ENCODE measurements at places on chromosomes 4 and X. TPM values are rescaled to one million over a fixed set of nuclear protein-coding genes. Genes with fewer than 3 reads are reported as not detected.

GRCh38 chrX:53303195-53303594, 21.8 kb upstream of the IQSEC2 start:
- H3K27me3 ChIP-seq: no peaks in the 10 kb centered on the region
- DNase-seq: no peak
- H3K36me3 ChIP-seq: no peaks in the 10 kb centered on the region
- no peaks in the 10 kb centered on the region for H3K4me1 ChIP-seq

DNA sequence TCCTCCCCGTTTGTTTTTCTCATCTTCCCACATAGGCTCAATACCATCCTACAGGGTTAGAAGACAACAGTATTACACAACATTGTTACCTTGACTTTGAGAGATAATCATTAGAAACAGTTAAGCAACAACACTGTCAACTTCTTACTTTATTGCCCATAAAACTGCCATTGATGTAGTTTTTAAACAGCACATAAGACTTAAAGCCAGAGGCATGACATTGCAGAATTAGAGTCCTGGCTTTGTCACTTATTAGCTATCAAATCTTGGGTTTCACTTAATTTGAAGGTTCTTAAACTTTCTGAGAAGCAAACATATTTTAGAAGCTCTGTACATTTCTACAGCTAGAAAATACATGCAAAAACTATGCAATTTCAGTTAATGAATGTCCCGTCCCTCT, 41.8 kb downstream of the EIF4E start:
- no peak overlapping the region for H3K4me3 ChIP-seq
- no peak overlapping the region for H3K27ac ChIP-seq
- no peaks in the 10 kb centered on the region for H3K27me3 ChIP-seq
- peaks cover 24% of the 10 kb centered on the region for H3K36me3 ChIP-seq
- no peaks in the 10 kb centered on the region for H3K4me1 ChIP-seq
- DNase-seq: no peak

GRCh38 chr4:159764343-159764952, 661.6 kb downstream of the RAPGEF2 start:
- H3K36me3 ChIP-seq: no peaks in the 10 kb centered on the region
- no peak for DNase-seq
- no peak overlapping the region for H3K4me3 ChIP-seq
- H3K4me1 ChIP-seq: no peaks in the 10 kb centered on the region
- H3K27me3 ChIP-seq: no peaks in the 10 kb centered on the region
- no peak overlapping the region for H3K27ac ChIP-seq

DNA sequence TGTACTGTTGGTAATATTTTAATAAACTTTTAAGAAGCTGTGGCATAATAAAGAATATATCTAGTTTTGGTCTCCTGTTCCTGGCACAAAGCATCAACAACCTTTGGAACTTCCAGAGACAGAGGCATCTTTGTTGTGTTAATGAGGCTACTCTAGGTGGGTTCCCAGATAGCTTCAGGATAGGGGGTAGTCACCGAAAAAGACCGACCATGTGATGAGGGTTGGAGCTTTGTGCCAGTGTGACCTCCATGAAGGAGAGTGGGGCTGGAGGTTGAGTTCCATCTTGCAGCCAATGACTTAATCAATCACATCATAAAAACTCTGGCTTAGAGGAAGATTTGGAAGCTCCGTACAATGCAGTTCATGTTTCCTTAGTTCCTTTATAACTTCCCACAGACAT, 9.9 kb downstream of the PPAT start:
- H3K27me3 ChIP-seq: no peaks in the 10 kb centered on the region
- no peak for DNase-seq
- H3K4me3 ChIP-seq: no peak overlapping the region
- H3K4me1 ChIP-seq: no peaks in the 10 kb centered on the region
- H3K27ac ChIP-seq: no peak overlapping the region

DNA sequence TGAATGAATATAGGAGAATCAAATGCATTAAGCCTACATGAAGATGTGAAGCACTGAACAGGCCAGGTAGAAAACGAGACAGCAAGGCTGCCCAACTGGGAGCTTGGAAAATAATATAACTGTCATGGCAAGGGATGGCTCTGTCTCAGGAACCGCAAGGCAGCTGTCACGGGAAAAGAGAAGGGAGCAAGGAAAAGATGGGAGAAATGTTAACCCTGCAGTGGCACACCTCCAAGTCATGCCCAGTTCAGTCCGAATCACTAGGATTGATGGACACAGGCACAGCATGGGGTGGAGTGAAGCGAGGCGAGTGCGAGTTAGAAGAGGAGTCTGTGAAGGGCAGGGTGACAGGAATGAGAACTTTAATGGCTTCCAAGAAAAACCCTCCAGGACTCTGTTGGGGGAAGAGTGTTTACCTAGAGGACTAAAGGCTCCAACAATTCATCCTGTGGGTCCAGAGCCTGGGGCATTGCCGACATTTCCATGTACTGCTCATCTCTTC, 144.1 kb upstream of the ETNPPL start:
- H3K4me3 ChIP-seq: no peak overlapping the region
- H3K36me3 ChIP-seq: no peaks in the 10 kb centered on the region
- H3K27ac ChIP-seq: no peak overlapping the region
- no peaks in the 10 kb centered on the region for H3K4me1 ChIP-seq
- no peak for DNase-seq
- H3K27me3 ChIP-seq: no peaks in the 10 kb centered on the region

DNA sequence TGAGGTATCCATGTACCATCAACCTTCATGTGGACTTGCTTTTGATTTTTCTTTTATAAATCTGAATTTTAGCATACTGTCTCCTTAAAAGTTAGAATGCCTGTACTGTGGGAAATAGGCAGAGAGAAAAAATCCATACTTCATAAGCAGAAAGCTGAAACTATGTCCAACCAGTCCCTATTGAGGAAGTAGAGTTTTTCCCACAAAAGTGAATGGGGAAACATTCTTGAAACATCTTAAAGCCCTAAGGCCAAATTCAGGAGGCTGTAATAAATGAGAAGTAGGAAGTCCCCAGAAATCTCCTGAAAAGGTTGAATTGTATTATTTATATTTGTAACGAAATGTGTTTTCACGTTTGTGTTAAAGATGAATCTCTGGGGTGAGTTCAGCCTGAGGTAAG, 56.3 kb downstream of the ENOX2 start:
- no peaks in the 10 kb centered on the region for H3K27me3 ChIP-seq
- no peaks in the 10 kb centered on the region for H3K36me3 ChIP-seq
- H3K27ac ChIP-seq: no peak overlapping the region
- no peaks in the 10 kb centered on the region for H3K4me1 ChIP-seq

GRCh38 chrX:119871245-119871598, 311 bp downstream of the RNF113A start:
- no peaks in the 10 kb centered on the region for H3K4me1 ChIP-seq
- H3K36me3 ChIP-seq: no peaks in the 10 kb centered on the region
- peak overlapping the region; percentile 87 for H3K27ac ChIP-seq
- H3K27me3 ChIP-seq: no peaks in the 10 kb centered on the region
- H3K4me3 ChIP-seq: peak overlapping the region; percentile 45

GPAT3 gene
- total RNA-seq: 38.3 TPM

DNA sequence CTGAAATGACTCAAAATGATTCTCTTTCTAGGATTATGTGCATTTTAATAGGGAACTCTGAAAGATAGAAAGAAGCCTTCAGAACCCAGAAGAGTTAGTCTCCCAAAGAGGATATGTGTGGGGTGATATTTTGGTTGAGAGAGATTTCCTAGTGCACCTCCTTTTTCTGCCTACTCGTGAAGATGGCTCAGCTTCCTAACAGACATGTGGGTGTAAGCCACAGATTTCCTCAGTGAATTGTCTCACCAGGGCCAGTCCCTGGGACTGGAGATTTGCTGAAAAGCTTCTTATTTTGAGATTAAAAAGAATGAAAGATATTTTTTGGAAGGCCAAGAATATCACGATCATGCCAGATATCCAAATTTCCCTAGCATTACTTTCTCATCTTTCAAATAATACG, 42.8 kb downstream of the MAGEB17 start:
- H3K4me1 ChIP-seq: no peaks in the 10 kb centered on the region
- H3K4me3 ChIP-seq: no peak overlapping the region
- no peaks in the 10 kb centered on the region for H3K36me3 ChIP-seq
- no peaks in the 10 kb centered on the region for H3K27me3 ChIP-seq
- DNase-seq: no peak
- H3K27ac ChIP-seq: no peak overlapping the region

H2BW2 gene
- total RNA-seq: not detected

GRCh38 chrX:132821974-132822633, 136.3 kb downstream of the HS6ST2 start:
- no peak overlapping the region for H3K27ac ChIP-seq
- H3K4me3 ChIP-seq: no peak overlapping the region
- H3K27me3 ChIP-seq: no peaks in the 10 kb centered on the region
- no peak for DNase-seq
- H3K4me1 ChIP-seq: peaks cover 3% of the 10 kb centered on the region

GRCh38 chr4:182862921-182863320, 54.3 kb downstream of the DCTD start:
- peak overlapping the region; percentile 91 for H3K27ac ChIP-seq
- H3K4me3 ChIP-seq: no peak overlapping the region
- H3K4me1 ChIP-seq: peaks cover 32% of the 10 kb centered on the region
- H3K36me3 ChIP-seq: no peaks in the 10 kb centered on the region
- no peaks in the 10 kb centered on the region for H3K27me3 ChIP-seq
- DNase-seq: peak; percentile 97

GRCh38 chrX:53494436-53494835, 60.3 kb upstream of the HSD17B10 start:
- no peak for DNase-seq
- H3K27me3 ChIP-seq: no peaks in the 10 kb centered on the region
- no peaks in the 10 kb centered on the region for H3K4me1 ChIP-seq
- no peaks in the 10 kb centered on the region for H3K36me3 ChIP-seq
- H3K27ac ChIP-seq: no peak overlapping the region
- H3K4me3 ChIP-seq: no peak overlapping the region

GRCh38 chr4:61212788-61213187, 12.7 kb downstream of the ADGRL3 start:
- H3K27me3 ChIP-seq: no peaks in the 10 kb centered on the region
- no peak overlapping the region for H3K4me3 ChIP-seq
- H3K27ac ChIP-seq: no peak overlapping the region
- H3K36me3 ChIP-seq: no peaks in the 10 kb centered on the region

ARHGAP6 gene
- total RNA-seq: 49.2 TPM

DNA sequence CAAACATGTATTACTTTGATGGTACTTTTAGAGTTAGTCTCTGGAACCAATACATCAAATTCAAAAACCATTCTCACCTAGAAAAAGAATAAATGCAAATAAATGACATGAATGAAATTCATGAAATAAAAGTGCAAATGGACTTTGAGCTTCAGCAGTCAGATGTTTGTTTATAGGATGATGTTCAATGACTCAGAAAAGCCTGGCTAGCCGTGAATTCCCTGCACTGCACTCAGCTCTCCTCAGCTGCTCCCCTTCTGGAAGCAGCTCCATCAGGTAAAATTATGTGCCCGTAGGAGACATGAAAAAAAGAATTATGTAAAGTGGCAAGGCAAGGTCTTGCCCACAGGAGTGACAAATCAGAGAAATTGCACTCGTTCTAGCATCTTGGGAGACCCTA, 390.6 kb downstream of the GPM6A start:
- no peaks in the 10 kb centered on the region for H3K4me1 ChIP-seq
- H3K36me3 ChIP-seq: no peaks in the 10 kb centered on the region
- H3K27ac ChIP-seq: no peak overlapping the region

PAGE2B gene
- not detected for total RNA-seq

DNA sequence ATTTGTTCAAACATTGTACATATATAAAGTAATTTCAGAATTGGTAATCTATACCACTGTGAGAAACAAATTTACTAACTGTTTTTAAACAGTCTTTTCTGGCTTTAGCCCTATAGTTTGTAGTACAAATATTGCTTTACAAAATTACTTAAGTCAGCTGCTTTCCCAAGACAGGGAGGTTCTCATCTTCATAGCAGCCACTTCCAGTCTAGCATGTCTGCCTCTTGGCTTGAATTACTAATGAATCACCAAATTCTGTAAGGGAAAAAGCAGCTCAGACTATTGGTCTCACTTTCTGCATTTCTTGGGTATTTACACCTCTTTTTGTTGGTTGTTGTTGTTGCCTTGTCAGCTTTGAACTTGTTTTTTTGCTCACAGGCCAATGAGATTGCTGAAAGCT, 187.2 kb downstream of the NPFFR2 start:
- no peak overlapping the region for H3K4me3 ChIP-seq
- no peaks in the 10 kb centered on the region for H3K4me1 ChIP-seq
- DNase-seq: no peak
- no peaks in the 10 kb centered on the region for H3K36me3 ChIP-seq
- H3K27ac ChIP-seq: no peak overlapping the region

DNA sequence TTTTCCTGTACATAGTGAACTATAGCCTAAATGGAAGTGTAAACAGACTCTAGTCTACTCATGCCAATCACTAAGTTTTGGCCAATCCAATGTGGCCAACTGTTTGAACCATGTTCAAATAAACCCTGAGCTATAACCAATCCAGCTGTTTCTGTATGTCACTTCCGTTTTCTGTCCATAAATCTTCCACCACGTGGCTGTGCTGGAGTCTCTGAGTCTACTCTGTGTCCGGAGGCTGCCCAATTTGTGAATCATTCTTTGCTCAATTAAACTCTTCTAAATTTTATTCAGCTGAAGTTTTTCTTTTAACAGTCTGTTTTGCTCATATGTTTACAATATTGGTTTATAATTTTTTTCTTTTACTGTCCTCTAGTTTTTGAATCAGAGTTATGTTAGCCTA, 112.3 kb upstream of the BANK1 start:
- no peak overlapping the region for H3K4me3 ChIP-seq
- H3K27ac ChIP-seq: no peak overlapping the region
- no peaks in the 10 kb centered on the region for H3K4me1 ChIP-seq
- DNase-seq: no peak
- no peaks in the 10 kb centered on the region for H3K27me3 ChIP-seq

GRCh38 chrX:32987142-32987541, 224.2 kb downstream of the DMD start:
- H3K4me1 ChIP-seq: no peaks in the 10 kb centered on the region
- H3K27ac ChIP-seq: no peak overlapping the region
- H3K27me3 ChIP-seq: no peaks in the 10 kb centered on the region
- no peak overlapping the region for H3K4me3 ChIP-seq
- DNase-seq: peak; percentile 1
- H3K36me3 ChIP-seq: no peaks in the 10 kb centered on the region

GRCh38 chrX:150517303-150517910, 51.0 kb upstream of the MTM1 start:
- no peak overlapping the region for H3K27ac ChIP-seq
- H3K27me3 ChIP-seq: no peaks in the 10 kb centered on the region
- no peaks in the 10 kb centered on the region for H3K4me1 ChIP-seq
- H3K36me3 ChIP-seq: no peaks in the 10 kb centered on the region
- no peak for DNase-seq

Measured in thyroid gland (tissue), 4 donors.